Bone marrow (tissue), 2 donors: ENCODE measurements at places on chromosomes 4 and X.

- no peak for DNase-seq
These were observed 483.7 kb upstream of the FTHL17 start for GRCh38 chrX:31555506-31555905.

DNA sequence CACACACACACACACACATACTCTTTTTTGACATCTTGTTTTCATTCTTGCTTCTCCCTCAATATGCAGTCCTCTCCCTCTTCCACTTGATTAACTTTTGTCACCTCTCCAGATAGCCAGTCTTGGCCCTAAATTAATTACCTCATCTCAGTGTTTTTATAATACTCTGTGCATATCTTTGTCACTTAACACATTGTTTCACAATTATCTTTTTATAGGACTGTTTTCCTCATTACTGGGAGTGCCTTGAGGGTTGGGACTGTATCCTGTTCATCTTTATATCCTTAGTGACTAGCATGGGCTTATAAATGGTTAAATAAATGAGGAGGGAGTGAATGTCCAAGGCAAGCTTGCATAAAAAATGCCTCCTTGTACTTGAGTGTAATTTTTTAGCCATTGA lies 33.1 kb downstream of the SYNPO2 start:
- DNase-seq = no peak

DNA sequence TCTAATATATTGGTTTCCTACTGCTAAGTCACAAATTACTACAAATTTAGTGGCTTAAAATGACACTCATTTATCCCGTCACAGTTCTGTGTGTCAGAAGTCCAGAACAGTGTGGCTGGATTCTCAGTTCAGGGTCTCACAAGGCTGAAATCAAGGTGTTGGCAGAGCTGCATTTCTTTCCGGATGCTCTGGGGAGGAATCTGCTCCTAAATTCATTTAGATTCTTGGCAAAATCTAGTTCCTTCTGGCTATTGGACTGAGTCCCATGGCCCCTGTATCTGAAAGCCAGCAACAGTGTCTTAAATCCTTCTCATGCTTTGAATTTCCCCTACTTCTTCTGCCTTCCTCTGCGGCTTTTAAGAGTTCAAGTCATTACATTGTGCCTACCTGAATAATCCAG lies 103.1 kb upstream of the BMP3 start:
- no peak for DNase-seq

GRCh38 chr4:40648742-40649281 lies 19.1 kb upstream of the RBM47 start:
- DNase-seq = no peak

- no peak for DNase-seq
These were observed 87.5 kb upstream of the ZFP42 start for GRCh38 chr4:187908079-187908561.

DNA sequence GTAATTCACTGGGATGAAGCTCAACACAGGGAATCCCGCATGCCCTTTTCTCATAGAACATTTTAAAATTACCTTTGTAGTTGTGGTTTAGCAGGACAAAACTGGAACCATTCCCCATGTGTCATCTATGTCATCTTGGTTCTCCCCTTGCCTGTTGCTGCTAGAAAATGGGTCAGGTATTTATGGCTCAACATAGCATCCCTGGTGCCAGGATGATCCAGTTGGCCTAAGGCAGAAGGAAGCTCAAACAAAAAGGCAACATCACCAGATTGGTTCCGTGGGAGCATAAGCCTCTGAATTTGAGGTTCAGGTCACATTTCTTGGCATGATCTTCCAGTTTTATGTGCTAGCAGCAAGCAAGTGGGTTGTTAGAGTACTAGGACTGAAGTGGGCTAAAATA lies 552.6 kb upstream of the BOD1L1 start:
- DNase-seq = no peak

DNA sequence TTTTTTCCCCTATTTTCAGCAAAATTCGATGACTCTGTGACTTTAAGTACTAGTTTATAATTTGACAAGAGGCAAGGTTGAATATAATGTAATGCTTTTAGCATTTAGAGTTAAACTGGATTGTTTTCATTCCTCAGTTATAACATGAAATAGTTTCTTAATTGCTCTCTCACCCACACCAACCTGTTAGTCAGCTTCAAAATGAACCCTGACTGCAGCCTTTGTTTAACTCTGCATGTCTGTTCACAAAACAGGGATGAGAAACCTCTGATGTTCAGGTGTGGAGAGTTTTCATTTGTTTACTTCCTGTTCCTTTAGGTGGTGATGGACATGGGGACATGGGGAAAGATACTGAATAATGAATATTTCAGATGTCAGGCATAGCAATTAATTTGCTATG lies 49.9 kb upstream of the MND1 start:
- no peak for DNase-seq

DNA sequence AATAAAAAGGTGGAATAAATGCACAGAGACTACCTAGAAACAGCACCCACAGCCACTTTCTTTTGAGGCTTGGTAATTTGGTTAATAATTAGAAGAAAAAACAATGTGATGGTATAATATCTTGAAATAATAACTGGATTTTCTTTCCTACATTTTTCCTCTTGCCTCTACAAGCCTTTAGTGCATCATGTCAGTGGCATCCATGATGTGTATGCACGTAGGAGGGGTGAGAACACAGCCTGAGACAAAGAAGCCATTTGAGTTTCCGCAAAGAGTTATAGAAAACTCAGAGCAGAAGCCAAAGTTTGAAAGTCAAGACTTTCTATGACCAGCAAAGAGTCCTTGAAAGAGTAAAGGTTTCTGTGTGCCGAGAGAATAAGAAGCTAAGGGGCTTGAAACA lies 461.3 kb downstream of the BCOR start:
- DNase-seq = no peak

GRCh38 chr4:119692001-119692400 lies 63.4 kb upstream of the PDE5A start:
- no peak for DNase-seq

DNA sequence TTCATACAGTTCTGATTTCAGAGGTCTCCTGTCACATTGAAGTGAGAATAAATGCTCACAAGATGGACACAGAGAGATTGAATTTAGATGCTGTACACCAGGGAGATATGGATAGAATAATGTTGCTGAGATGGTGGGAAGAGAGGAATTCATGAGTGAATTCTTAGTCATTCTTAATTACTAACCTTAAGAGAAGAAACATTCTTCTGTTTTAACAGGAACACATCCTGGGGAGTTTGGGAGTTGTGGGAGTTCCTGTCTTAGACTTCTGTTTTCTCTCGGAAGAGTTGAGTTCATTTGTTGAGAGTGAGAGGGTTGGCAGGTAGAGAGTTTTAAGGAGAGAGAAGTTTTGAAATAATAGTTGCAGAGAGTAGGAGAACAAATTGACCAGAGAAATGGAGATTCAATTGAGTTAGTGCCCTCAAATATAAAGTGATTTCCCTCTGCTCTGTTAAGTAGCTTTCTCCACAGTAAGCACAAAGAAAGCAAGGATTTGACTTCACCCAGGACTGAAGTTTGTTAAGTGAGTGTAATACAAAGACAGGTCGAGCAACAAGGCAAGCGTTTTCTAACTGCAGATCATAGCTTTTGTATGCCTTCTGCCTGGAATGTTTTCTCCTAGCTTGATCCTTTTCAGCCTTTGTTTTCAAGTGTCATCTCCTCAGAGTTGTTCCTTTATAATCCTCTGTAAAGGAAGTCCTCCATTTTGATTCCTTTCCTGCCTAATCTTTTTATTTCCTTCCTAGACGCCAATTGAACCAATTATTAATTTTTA lies 205.9 kb downstream of the RAPGEF2 start:
- no peak for DNase-seq

DNA sequence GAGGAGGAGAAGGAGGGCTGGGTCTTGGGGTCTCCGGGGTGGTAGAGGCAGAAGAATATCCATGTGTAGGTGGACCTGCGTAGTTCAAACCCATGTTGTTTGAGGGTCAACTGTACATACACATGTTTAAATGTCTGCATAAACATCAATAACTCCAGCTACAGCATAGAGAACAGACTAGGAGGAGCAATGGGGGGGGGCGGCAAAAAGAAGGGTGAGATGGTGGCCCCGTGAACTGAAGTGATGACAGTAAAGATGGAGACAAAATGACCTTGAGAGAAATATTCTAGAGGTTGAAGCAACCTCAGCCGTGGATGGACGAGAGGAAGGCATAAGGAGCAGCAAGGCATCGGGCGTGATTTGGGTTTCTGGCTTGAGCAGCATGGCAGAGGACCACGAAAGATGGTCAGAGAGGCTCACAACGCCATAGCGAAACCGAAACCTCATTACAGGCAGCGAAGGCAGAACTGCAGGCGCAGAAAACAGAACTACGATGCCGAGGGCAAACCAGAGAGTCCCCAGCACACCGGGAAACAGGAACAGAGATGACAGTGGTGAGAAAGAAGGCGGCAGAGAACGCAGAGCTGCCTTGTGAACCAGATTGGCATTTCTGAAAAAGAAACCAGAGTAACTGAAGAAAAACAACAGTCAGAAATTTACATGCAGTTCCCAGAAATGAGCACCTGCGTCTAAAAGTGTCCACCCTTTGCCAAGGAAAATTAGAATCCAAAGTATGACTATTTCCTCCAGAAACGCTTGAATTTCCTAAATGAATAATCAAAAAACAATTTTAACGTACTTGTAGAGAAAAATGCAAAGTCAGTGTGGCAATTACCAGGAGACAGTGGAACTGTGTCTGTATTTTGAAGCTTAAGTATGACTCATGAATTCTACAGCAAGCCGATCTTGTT lies 50.3 kb upstream of the ENPP6 start:
- peak; percentile 40 for DNase-seq

- DNase-seq = no peak
These were observed 22.3 kb downstream of the HAND2 start for GRCh38 chr4:173507471-173508385.

DNA sequence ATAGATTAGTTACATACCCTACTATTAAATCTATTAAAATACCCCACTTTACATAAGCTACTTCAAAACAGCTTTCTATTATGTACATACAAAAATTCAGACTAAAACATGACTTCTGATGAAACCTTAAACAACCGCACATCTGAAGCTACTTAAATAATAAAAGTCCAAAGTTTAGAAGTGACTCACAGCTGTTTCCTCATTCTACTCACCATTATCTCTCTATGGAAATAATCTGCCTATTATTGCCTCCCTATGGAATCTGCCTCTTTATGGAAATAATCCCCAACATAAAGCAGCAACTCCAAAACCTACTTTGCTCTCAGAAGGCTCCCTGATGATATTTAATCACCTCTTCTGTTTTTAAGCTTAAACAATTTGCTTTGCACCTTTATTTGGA lies 15.7 kb upstream of the BANK1 start:
- no peak for DNase-seq

DNA sequence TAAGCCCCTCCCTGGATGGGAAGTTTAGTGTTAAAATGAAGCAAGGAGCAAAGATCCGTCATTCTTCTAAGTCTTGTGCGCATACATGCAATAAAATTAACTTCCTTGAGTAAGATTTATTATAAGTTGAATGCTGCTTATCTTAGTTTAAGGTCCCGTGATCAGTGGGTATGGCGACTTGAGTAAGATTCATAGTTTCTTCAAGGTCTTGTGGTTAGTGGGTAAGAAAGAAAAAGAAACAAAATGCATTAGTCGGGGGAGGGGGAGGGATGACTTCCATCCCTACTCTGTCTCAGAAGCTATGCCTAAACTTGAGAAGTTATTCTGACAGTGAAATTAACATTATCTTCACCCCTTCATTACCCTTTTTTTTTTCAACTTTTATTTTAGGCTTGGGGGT lies 127.3 kb upstream of the MAGEB16 start:
- DNase-seq = no peak

DNA sequence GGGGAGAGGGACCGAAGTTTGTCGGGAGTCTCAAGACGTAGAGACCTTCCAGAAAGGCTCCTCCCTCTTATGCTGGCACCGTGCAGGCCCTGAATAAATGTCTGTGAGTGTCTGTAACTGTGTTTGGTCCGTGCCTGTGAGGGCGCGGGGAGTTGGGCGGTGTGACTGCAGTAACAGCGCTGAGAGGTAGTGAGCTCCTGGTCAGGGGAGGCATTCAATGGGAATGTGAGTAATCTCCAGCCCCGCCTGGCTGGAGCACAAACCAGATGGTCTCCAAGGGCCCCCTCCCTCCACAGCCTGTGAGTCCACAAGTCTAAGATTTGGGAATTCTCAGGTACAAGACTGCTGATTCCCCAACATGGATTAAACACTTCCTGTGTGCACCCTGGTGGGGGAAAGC lies 100.0 kb downstream of the HMX1 start:
- DNase-seq = no peak

DNA sequence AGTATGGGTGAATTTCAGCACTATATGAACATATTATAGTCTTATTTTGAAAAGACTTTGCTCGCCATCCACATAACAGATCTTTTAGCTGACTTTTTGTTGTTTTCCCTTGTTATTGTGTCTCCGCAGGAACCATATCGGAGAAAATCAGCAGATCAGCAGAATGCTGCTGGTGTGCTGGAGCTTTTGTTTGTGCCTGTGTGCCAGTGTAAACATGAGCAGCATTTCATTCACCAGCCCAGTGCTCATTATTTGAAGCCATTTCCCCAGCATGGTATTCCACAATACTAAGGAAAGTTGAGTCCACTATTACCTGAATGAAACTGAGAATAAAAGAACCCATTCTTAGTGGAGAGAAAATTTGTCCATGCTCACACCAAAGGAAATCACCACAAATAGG lies 261.8 kb upstream of the ARX start:
- no peak for DNase-seq

DNA sequence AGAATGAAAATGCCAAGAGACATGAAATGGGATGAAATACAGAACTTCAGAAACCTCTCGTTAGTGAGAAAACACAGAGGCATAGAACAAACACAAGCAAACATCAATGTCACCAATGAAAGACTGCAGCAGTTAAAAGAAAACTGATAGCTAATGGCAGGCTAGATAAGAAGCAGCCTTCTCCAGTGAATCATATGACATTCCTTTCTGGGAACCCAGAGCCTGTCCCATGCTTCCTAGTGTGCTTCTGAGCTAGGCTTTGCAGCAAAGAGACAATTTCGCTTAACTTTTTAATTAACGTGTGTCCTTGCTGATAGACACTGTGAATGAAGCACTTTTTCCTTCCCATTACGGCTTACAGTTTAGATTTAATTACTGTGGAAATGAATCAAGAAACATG lies 444.6 kb downstream of the IL15 start:
- no peak for DNase-seq

- DNase-seq = no peak
These were observed 20.2 kb downstream of the SYAP1 start for GRCh38 chrX:16739574-16739973.
